ENCODE measurements at places on chromosomes 7 and 10.

DNA sequence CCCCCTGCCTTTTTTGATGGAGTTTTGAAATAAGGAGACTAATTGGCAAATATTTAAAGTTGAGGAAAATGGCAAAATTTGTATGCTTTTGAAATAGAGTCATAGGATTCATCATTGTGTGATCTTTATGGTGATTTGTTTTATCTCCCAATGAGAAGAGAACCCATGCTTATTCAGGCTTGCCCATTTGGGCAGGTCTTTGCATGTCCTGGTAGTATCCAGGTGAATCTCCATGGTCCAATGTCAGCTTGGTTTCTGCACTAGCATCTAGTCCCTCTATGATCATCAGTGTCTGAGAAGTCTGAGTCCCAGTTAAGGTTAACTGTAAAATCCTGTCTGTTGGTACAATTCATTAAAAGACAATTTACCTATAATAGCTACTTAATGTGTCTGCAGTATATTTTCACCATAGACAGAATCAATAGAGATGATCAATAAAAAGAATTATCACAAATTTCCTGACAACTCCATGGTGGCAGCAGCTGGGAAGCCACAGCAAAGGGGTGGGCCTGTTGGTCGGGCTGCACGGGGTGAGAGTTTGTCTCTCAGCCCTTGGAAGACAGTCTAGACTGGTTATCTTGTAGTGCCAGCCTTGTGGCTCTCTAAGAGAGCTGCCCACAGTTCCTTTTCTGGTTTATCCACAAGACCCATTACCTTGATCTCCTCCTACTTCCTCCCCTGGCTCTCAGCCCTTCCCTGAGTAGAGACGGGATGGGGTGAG lies 22.2 kb upstream of the BMPER start:
- DNase-seq: no peak

DNA sequence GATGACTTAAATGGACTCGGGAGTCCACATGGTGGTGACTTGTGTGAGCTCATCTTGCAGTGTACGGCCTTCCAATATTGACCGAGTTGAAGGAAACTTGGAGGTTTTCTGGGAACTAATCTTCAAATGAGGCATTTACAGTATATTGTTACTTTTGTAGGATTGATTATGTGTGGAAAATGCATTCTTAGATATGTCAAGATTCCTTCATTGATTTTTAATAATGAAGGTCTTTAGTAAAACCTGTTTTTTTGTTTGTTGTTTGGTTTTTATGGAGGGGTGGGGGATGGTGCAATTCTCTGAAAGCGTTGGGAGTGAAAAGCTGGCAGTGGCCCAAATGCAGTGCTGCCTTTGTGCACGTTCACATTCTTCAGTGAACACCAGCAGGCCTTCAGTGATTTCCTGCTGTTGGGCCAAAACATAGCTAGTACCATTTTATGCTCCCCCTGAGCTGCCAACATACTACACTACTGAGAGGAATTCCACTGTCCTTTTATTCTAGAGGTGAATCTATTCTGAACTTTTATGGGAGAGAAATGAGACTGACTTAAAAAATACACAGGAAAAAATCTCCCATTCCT lies 50.4 kb downstream of the CCNY start:
- no peak for DNase-seq

GRCh38 chr7:106757846-106758245 lies 96.9 kb upstream of the CCDC71L start:
- no peak for DNase-seq

DNA sequence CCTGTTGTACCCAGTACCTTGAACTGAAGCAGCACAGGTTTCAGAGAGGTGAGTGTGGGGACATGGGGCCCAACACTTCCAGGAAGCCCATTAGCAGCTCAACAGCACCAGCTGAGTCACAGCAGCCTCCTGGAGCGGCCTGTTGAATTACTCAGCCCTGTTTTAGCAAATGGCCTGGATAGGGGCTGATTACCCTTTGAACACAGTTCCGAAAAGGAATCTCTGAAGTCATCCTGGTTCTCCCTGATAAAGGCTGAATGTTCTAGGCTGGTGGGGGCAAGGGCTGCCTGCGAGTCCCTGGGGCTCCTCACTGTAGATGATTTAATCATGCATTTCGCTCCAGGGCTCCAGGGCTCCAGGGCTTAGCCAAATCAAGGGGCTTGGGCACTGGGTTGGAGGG lies 287.5 kb downstream of the GRID1 start:
- no peak for DNase-seq

GRCh38 chr7:28621369-28621841 lies 209.1 kb downstream of the CREB5 start:
- DNase-seq: no peak

DNA sequence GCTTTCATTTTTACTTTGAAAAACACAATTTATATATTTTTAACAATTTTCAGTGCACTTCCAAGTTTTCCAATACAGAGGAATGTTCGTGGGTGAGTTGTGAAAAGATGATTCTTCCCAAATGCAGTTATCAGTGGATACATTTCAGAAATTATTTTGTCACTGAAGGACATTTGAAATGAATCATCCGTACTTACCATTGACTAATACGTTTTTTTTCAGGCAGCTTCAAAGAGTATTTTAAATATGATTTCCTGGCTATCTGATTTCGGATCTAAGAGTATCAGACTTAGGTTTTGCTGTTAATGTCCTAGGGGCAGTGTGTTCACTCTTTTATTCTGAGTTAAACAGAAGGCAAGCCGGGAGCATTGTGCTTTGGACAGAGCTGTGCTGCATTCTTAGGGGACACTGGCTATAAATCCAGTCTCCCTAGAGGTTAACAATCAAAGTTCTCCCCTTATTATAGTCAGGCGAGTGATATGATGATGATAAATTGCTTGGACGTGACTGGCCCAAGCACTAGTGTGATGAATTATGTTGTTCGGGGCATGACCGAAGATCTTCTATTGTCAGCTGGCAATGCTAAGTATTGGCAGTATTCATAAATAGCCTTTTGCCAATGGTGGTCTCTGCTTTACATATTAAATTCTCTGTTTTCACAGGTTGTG lies 4.5 kb downstream of the PTER start:
- no peak for DNase-seq

Data from stimulated activated CD8-positive, alpha-beta memory T cell treated with anti-CD3 and anti-CD28 coated beads, Interleukin-7, amount 100 ng/mL, for 24 hours (primary cell).